ENCODE measurements at places on chromosomes 12 and 14.
A peak's percentile ranks its signal among the peaks of the same experiment; 100 is the strongest.

DNA sequence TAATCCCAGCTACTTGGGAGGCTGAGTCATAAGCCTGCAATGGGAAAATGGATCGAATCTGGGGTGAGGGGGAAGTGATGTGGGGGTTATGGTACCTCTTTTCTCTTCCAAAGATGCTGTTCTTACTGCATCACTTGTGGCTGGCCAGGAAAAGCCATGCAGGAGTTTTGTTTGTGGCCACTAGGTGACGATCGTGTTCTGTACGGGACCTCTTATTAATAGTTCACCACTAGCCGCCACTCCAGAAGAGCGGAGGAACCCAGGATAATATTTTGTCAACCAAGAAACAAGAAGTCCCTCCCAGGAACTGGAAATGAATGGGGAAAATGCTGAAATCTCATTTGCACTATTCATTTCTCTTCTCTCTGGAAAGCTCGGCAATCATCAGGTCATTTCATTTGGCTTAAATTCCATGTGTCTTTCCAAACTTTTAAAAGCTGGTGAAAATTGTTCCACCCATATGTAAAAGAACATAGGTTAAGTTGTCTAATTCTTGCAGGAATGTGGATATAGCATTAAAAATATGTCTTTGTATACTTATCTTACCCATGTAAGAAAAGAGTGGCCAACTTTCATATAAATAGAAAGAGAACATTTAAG lies 8.9 kb downstream of the GPR65 start:
- peak; percentile 70 for DNase-seq

GRCh38 chr14:40122968-40123648 lies 690.9 kb upstream of the FBXO33 start:
- no peak for DNase-seq

- peak; percentile 34 for DNase-seq
Observed at GRCh38 chr12:105382771-105383622, 52.5 kb downstream of the C12orf75 start.

GRCh38 chr14:70654632-70655031 lies 12.9 kb downstream of the TTC9 start:
- DNase-seq: no peak

DNA sequence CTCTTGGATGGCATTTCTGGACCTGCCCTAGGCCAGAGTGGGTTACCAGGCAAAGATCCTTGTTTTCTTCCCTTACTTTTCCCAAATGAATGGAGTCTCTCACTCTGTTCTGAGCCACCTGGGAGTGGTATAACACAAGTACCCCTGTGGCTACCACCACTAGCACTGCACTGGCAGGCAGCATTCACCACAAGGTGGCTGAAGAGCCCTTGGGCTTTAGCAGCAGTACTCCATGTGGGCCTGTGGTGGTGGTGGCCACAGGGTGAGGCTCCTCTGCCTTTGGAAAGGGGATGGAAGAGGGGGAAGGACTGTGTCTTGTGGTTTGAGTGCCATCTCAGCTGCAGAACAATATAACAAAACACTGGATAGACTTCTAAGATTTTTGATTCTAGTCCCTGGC lies 38.1 kb upstream of the LMNTD1 start:
- DNase-seq: no peak

- DNase-seq: no peak
Observed at GRCh38 chr12:122079532-122080081, 1.1 kb downstream of the MLXIP start.

DNA sequence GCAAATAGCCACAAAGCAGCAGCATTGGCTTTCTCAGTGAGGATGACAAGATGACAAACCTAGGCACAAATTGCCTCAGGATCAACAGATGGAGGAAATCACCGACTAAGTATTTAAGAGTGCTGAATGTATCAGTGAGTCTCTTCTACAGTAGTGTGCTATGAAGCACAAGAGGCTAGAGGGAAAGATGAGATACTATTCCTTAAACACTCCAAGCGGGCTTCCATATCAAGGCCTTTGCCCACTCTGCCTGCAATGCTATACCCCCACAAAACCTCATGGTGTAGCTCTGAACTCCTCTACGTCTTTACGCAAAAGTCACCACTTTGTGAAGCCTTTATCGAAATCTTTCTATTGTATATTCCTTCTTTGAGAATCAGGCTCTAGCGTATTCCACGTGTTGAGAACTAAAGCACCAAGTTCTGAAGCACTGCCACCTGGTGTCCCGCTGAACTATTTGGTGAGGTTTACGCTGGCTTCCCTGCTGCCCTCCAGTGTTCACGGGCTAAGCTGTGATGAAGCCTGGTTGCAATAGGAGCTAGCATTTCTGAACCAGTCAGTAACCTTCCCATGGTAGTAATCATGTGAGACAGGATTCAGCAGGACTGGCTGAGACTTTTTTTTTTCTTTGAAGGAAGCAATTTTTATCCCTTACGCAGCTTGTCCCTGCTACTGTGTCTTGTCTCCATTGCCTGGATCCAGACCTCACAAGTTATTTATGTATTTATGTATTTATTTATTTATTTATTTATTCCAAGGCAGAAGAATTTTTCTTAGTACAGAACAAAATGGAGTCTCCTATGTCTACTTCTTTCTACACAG lies 426.5 kb upstream of the OR4E1 start:
- DNase-seq: peak; percentile 63

DNA sequence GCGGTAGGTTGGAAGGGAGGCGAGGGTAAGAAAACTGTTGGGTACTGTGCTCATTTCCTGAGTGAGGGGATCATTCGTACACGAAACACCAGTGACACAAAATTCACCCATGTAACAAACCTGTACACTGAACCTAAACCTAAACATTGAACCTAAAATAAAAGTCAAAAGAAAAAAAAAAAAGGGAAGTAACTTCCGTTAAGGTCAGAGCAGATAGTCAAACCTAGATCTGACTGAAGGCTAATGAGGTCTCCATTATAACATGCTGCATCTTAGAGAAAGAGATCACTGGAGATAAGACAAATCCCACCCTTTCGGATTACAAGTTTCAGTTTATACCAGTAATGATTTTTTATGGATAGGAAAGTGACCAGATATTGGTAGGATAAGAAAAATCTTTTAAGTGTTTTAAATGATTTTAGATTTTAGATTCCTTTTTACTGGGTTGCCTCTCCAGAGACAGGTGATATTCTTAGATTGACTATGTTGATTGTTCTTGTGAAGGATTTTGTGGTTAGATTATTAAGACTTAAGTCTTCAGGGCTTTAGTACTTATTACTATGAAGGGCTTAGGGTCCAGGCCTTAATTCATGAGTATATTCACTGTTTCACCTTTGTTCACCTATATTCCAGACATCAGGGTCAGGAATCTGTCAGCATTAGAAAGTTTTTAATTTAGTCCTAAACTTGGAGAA lies 11.2 kb upstream of the NCKAP1L start:
- no peak for DNase-seq

GRCh38 chr14:82689948-82690347 lies 1156.3 kb upstream of the SEL1L start:
- DNase-seq: peak; percentile 24

Measured in NCI-H1930 (cell line).